Activated T-helper 1 cell treated with anti-CD3 and anti-CD28 coated beads, Interleukin-12 subunit alpha, Interleukin-12 subunit beta, Interleukin-2, Interleukin-4 antibody, amounts not matched to agents 30 ng/mL and 10 ng/mL and 1 ng/mL, durations not matched to agents 14 hours and 24 hours and 36 hours (primary cell): ENCODE measurements at places on chromosomes 4 and X. TPM values are rescaled to one million over a fixed set of nuclear protein-coding genes. Genes with fewer than 3 reads are reported as not detected.
A peak's percentile ranks its signal among the peaks of the same experiment; 100 is the strongest.

DNA sequence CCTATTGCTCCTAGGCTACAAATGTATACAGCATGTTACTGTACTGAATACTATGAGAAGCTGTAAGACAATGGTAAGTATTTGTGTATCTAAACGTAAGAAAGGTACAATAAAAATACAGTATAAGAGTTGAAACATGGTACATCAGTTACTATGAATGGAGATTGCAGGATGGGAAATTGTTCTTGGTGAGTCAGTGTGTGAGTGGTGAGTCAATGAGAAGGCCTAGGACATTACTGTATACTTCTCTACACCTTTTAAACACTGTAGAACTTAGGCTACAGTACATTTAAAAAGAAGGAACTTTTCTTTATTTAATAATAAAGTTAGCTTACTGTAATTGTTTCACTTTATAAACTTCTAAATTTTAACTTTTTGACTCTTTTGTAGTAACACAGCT is 2603.2 kb downstream of the PCDH7 start:
- DNase-seq: no peak

DNA sequence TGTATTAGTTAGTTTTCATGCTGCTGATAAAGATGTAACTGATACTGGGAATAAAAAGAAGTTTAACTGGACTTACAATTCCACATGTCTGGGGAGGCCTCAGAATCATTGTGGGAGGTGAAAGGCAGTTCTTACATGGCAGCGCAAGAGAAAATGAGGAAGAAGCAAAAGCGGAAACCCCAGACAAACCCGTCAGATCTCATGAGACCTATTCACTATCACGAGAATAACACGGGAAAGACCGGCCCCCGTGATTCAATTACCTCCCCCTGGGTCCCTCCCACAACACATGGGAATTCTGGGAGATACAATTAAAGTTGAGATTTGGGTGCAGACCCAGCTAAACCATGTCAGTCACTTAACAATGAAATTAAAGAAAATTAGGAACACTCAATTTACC is 499.1 kb downstream of the FSTL5 start:
- no peak for DNase-seq

PPP2R2C gene
- not detected in 2 replicates for total RNA-seq

PGAM4 gene
- 0.39 and 0.47 TPM in 2 replicates for total RNA-seq

DNA sequence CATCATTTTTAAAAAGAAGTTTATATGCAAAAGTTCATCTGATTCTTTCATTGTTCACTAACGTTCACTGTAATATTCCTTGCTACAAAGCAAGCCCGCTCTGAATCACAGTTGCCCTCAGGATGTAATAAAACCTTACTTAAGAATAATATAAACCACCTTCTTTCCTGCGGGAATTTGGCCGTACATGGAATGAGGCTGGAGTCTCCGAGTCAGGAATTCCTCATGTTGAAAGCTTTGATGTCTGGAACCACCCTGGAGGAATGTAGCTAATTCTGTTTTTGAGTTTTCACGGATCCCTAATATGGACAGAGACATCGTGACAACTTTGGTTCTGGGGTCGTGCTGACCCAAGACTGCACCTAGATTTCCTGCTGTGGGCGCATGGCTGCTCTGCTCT is 58.5 kb downstream of the CRLF2 start:
- no peak for DNase-seq

- DNase-seq: no peak
Measured at GRCh38 chr4:55571806-55572205, 20.2 kb downstream of the PDCL2 start.

GRCh38 chr4:70815370-70815769 is 24.3 kb downstream of the GRSF1 start:
- no peak for DNase-seq

STK32B gene
- not detected in 2 replicates for total RNA-seq

DNA sequence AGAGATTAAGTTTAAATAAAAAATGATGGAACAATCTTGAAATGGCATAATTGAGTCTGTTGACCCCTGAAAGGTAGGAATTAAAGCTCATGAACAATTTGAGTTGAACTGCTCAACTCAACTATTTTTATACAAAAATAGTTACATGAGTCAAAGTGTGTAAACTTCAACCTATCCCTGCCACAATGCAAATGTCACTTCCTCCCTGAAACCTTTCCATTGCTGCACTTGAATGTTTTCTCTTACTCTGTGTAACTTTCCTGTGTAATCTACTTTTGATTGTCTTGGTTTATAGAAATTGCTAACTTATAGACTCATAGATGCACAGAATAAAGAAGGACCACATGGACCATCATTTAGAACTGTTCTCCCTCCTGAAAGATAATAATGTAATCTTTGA is 218.5 kb downstream of the GBA3 start:
- no peak for DNase-seq

POU4F2 gene
- total RNA-seq: not detected in 2 replicates

IRAK1 gene
- 165 and 172 TPM in 2 replicates for total RNA-seq

UGT2A1 gene
- total RNA-seq: not detected in 2 replicates

- DNase-seq: no peak
Measured at GRCh38 chr4:159232465-159233106, 129.7 kb downstream of the RAPGEF2 start.

BRS3 gene
- total RNA-seq: not detected in 2 replicates

- peak; percentile 1 for DNase-seq
Measured at GRCh38 chrX:23317799-23318724, 16.6 kb upstream of the PTCHD1 start.

- DNase-seq: peak; percentile 0
Measured at GRCh38 chrX:18674417-18674787, 2.5 kb upstream of the RS1 start.

GRCh38 chrX:24672701-24673190 is 21.0 kb upstream of the POLA1 start:
- no peak for DNase-seq

- DNase-seq: no peak
Measured at GRCh38 chrX:137479386-137479785, 86.5 kb upstream of the ZIC3 start.

DNA sequence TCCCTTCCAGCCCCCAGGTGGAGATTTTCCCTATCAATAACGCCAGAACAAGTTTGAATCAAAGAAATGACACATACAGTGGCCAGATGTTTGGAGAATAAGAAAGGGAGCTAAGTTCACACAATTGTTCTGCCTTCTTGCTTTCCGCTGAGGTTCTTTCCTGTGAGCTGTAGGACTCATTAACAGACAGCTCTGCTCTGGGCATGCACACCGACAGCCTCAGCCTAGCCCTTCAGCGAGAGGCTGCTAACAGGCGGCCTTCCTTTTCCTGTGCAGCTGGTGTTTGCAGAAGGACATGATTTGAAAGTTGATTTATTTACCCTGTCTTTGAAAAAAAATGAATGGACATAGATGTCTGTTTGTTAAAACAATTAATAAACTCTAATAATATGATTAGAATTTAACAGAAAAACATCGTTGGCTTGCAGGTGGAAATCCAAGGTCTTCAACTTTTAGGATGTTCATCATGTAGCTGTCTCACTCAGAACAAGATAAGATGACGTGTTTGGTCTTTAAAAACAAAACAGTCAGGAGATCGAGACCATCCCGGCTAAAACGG is 183.3 kb downstream of the KDR start:
- DNase-seq: peak; percentile 16

DNA sequence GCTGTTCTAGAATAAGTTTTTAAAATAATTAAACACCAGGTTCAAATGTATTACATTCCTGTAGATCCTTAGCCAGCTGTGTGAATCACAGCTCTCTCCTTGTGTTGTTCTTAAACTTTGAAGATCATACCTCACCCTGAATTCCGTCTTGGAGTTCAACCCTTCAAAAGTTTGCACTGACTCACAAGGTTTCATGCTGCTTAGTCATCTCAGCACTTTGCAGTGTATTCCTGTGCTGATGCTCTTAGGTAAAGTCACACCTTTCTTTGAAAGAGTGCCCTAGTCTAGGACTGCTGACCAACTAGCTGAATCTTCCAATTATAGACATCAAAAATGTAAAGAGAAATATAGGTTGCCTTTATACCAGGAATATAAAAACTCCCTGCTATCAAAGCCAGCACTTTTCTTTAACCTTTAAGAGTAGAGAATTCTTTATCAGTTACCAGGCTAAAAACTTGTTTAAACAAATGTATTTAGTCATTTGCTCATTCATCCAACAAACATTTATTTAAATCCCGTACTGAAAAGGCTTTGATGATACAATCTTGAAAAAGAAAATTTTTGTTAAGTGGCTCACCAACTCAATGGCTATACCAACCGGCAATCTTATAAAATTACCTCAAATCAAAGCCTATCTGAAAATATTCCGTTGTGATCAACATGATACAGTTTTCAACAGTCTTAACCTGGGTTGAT is 169.7 kb downstream of the RAP1GDS1 start:
- DNase-seq: no peak

DNA sequence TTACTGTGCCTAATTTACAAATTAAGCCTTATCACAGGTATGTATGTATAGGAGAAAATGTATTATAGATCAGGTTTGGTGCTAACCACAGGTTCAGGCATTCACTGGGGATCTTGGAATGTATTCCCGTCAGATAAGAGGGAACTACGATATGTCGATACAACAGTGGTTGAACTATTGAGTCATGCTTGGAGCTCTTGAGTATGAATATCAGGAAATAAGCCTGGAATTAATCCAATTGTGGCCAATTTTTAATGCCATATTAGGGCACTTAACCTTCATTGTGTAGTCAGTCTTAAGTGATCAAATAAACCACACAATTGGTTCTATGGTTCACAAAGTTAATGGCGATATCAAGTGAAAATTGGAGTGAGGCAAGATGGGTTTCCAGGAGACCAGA is 556.5 kb downstream of the IL1RAPL1 start:
- no peak for DNase-seq

DUSP9 gene
- total RNA-seq: 0.10 TPM in 2 replicates

BEX5 gene
- 0.86 and 1.3 TPM in 2 replicates for total RNA-seq

- DNase-seq: no peak
Measured at GRCh38 chr4:175935016-175935661, 123.1 kb upstream of the GPM6A start.

MAGEC2 gene
- total RNA-seq: not detected in 2 replicates

- DNase-seq: no peak
Measured at GRCh38 chr4:72326692-72327632, 242.1 kb downstream of the ADAMTS3 start.

DNA sequence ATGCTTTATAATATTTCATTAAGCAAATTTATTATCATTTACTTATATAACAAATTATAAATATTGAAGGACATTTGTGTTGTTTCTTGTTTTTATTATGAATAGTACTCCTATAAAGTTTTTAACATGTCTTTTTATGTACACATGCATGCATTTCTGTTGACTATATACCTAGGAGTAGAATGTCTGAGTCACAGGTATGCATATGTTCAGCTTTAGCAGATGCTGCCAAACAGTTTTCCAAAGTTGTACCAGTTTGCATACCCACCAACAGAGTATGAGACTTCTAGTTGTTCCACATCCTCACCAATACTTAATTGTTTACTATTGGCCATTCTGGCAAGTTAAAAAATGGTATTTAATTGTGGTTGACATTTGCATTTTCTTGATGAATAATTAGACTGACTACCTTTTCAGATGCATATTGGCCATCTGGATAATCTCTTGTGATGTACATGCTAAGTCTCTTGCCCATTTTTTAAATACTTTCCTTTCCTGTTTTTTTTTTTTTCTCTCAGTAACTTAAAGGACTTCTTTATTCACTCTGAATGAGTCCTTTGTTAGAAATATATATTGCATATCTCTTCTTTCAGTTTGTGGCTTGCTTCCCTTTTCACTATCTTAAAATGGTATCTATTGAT is 132.2 kb upstream of the TRIM2 start:
- DNase-seq: no peak

DNA sequence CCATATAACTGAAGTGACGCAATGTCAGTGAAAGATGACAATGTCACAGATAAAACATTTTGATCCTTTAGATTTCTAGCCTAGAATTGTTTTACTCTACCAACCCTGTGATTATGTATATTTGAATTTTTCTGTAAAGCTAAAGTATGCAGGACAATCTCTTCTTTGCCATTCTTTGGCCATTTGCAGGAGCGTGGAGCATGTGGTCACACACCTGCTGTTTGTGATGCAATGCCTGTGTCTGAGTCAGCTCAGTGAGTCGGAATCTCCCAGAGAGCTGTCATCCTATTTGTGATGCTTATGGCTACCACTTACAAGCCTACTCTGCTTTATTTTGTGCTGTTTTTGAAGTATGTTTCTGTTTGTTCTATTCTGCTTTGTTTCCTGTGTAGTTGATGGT is 214.5 kb downstream of the NAF1 start:
- no peak for DNase-seq

GRCh38 chr4:14343961-14344360 is 658.3 kb upstream of the CPEB2 start:
- DNase-seq: no peak

DNA sequence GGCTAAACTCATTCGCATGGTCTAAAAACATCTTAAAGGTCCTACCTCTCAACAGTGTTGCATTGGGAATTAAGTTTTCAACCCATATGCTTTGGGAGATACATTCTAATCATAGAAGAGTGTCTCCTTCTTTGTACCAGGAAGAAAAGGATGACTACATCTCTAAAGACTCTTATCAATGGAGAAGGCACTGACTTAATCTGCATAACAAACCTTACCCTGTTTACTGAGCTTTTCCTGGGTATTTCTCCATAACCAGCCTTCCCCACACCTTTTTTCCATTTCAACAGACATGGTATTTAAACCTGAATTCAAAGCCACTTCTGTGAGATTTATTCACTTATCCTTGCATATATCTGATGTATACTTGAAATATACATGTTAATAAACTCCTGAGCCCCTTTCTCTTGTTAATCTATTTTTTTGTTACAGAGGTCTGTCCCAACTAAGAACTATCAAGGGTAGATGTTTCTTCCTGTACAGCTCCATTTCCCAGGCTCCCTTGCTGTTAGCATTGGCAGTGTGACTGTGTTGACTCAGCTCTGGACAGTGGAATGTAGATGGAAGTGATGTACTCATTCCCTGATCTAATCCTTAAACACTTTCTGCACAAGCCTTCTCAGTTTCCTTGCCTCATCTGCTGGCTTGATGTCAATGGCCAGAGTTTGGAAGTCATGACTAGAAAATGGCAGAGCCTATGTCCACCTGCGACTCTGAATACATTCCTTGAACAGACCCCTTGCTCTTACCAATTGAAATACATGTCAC is 148.9 kb upstream of the CPEB2 start:
- DNase-seq: no peak

- DNase-seq: no peak
Measured at GRCh38 chr4:85762529-85762871, 287.6 kb downstream of the ARHGAP24 start.

GRCh38 chrX:123340696-123341095 is 156.6 kb downstream of the GRIA3 start:
- DNase-seq: no peak

DNA sequence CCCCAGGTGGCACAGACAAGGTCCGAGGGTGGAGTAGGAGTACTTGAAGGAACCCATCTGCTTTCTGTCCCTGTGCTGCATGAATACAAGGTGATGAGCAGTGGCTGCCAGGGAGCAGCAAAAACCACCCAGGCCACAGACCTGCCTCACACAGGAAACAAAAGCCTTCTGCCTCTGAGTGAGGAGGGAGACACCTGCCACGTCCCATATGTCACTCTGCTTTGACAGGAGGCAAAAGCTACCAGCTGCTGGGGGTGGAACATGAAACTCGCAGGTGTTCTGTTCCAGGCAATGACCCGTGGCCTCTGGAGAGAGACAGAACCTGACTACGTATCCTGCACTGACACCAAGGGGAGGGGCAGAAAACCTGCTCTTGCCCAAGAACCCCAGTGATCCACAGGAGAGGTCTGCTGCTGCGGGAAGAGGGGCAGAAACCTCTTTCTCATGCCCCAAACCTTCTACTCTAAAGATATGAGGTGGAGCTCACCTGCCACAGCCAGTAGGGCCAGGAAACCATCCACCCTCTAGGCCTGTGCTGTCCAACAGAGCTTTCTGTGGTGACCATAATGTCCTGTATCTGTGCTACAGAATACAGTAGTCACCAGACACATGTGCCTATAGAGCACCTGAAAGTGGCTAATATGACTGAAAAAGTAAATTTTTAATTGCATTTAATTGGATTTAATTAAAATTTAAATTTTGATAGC is 172.9 kb downstream of the PRDM5 start:
- DNase-seq: peak; percentile 1
